ENCODE measurements at places on chromosomes 1 and 21. TPM values are rescaled to one million over a fixed set of nuclear protein-coding genes. Genes with fewer than 3 reads are reported as not detected.

DNA sequence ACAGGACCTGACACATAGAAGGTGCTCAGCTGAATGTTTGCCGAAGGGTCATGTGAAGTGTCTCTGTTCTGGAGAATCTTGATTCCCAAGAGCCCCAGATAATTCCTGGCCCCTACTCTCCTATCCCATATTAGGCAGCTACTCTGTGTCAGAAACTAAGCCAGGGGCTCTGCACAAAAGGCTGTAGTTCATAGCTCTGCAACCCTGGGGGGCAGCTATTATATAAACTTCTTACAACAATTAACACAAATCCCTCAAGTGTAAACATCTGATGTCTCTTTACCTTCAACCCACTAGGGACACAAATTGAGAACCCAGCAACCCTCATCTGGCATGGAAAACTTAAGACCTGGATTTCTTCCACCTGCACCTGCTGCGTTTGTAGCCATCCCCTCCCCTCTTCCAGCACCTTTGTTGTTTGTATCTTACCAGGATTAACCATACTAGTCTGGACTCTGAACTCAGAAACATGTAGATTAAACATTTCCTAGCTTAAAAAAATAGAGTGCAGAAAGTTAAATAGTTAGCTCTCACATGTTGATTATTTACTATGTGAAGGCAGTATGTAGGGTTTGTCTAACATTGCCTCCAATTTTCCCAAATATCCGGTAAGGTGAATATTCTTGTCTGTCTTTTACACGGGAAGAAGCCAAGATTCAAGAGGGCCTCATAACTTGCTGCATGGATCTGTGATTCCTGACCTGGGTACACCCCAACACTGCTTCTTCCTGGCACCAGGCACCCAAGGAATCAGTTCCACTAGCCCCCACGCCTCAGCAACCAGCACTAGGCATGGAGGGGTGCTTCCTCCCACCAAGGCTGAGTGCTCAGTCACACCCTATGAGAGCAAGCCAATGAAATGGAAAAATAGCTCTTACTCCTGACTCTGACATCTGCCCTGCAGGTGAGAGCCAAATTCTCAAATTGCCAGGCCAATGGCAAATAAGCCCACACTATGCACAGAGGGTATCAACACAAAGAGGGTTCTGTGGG lies 220.7 kb upstream of the HOOK1 start:
- H3K4me3 ChIP-seq, result no peak overlapping the region
- no peaks in the 10 kb centered on the region for H3K4me1 ChIP-seq
- H3K27ac ChIP-seq, result no peak overlapping the region

DNA sequence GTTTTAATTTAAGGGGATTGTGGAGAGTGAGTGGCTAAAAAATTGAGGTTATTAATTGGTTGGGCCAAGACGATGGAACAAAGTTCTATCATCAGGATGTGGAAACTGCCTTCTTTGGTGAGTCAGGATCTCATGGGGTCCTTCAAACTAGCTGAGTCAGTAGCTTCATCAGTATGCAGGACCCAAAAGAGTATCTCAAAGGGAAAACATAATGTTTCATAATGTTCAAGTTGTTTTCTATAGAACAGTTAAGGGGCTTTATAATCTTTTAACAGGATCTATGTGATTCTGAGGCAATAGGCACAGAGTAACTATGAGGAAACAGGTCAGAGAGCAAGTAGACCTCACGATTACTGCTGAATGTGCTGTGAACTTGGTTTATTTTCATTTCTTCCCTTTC lies 3.2 kb upstream of the OLFML2B start:
- H3K36me3 ChIP-seq, result no peaks in the 10 kb centered on the region
- H3K27ac ChIP-seq, result no peak overlapping the region
- no peak for DNase-seq
- peaks cover 28% of the 10 kb centered on the region for H3K27me3 ChIP-seq

- no peaks in the 10 kb centered on the region for H3K36me3 ChIP-seq
- H3K4me1 ChIP-seq, result no peaks in the 10 kb centered on the region
- no peak for DNase-seq
- no peak overlapping the region for H3K27ac ChIP-seq
- no peak overlapping the region for H3K4me3 ChIP-seq
- H3K27me3 ChIP-seq, result no peaks in the 10 kb centered on the region
Measured at GRCh38 chr1:14773396-14774025, 175.0 kb downstream of the KAZN start.

DNA sequence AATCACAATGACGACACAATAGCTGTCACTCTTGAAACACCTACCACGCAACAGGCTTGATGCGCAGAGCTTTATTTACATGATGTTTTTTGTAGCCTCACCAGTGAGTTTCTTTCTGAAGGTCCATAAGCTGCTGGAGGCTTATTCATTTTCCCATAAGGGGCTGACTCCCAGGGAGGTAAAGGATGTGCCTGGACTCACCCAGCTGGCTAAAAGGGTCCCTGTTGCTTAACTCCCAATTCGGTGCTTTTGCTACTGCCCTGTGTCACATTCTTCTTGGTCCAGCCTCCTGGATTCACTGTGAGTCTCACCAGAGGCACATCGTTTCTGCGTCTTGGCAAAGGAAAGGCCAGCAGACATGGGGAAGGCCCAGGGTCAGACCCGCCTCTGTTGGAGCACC lies 44.6 kb upstream of the OLIG2 start:
- H3K27ac ChIP-seq, result no peak overlapping the region
- H3K4me1 ChIP-seq, result no peaks in the 10 kb centered on the region
- H3K36me3 ChIP-seq, result no peaks in the 10 kb centered on the region

- peaks cover 10% of the 10 kb centered on the region for H3K4me1 ChIP-seq
- no peak for DNase-seq
- H3K27me3 ChIP-seq, result no peaks in the 10 kb centered on the region
- H3K27ac ChIP-seq, result no peak overlapping the region
- H3K36me3 ChIP-seq, result peaks cover 13% of the 10 kb centered on the region
- no peak overlapping the region for H3K4me3 ChIP-seq
Measured at GRCh38 chr1:13723810-13724209, 23.8 kb downstream of the PRDM2 start.

DNA sequence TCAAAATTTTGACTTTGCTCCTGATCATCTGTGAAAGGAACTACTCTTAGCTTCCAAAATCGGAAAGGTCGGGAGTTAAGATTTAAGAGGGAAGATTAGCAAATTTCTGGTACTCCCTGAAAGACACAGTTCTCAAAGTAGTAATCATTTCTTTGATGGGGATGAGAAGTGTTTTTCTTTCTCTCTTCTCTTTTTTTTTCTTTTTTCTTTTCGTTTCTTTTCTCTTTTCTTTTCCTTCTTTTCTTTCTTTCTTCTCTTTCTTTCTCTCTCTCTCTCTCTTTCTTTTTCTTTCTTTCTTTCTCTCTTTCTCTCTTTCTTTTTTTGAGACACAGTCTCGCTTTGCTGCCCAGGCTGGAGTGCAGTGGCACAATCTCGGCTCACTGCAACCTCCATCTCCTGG lies 5.1 kb upstream of the RAB29 start:
- H3K27ac ChIP-seq, result no peak overlapping the region
- DNase-seq, result no peak
- no peaks in the 10 kb centered on the region for H3K36me3 ChIP-seq
- peaks cover 15% of the 10 kb centered on the region for H3K4me1 ChIP-seq
- H3K4me3 ChIP-seq, result no peak overlapping the region

GRCh38 chr1:145714524-145715111 lies 4.7 kb upstream of the CD160 start:
- H3K27me3 ChIP-seq, result no peaks in the 10 kb centered on the region
- no peaks in the 10 kb centered on the region for H3K4me1 ChIP-seq
- no peak overlapping the region for H3K4me3 ChIP-seq
- no peak overlapping the region for H3K27ac ChIP-seq

DNA sequence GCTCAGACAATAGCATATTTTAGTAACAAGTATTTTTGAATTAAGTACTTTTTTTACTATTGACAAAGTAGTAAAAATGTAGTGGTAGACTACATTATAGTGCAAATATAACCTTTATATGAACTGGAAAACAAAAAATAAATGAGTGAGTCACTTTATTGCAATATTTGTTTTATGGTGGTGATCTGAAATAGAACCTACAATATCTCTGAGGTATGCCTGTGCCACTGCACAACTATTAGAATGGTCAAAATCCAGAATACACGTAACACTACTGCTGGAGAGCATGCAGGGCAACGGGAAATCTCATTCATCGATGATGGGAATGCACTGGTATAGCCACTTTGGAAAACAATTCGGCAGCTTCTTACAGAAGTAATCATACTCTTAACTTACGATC lies 349.0 kb upstream of the NCAM2 start:
- no peak for DNase-seq
- no peaks in the 10 kb centered on the region for H3K27me3 ChIP-seq
- no peaks in the 10 kb centered on the region for H3K4me1 ChIP-seq
- no peak overlapping the region for H3K4me3 ChIP-seq
- H3K36me3 ChIP-seq, result no peaks in the 10 kb centered on the region

- no peaks in the 10 kb centered on the region for H3K27me3 ChIP-seq
- no peaks in the 10 kb centered on the region for H3K36me3 ChIP-seq
- no peak for DNase-seq
- H3K4me1 ChIP-seq, result no peaks in the 10 kb centered on the region
Measured at GRCh38 chr1:210477328-210477924, 148.7 kb downstream of the HHAT start.

DNA sequence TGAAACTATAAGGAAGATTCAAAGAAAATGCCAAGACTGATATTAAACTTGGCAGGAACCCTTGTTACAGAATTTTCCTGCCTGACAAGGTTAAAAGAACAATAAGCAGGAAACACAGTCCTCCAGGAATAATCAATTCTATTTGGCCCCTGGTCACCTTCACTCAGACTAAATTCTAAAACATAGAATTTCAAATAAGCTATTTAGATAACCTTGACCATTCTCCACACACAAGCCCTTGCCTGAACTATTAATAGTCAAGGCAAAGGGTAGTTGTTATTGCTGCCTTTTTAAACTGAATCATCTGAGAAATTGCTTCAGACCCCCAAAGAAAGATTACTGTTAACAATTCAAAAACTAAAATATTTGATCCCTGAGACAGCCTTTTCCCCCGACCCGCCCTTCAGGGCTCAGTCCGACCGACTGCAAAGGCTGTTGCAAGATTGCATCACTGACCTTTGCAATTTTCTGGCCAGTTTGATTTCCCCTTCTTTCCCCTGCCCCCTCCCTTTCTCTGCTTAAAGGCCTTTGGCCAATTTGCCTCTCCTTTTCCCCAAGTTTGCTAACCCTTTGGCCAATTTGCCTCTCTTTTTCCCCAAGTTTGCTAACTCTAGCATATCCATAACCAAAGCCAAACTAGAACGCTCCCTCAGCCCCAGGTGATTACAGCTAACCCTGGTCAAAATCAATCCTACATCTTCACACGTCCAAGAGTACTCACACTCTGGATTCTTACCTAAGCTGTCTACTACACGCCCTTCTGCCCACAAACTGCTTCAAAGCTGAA lies 1.4 kb upstream of the G0S2 start:
- DNase-seq, result no peak
- H3K36me3 ChIP-seq, result no peaks in the 10 kb centered on the region
- H3K4me3 ChIP-seq, result no peak overlapping the region
- no peak overlapping the region for H3K27ac ChIP-seq

- H3K4me3 ChIP-seq, result no peak overlapping the region
- H3K4me1 ChIP-seq, result peaks cover under 1% of the 10 kb centered on the region
- no peak overlapping the region for H3K27ac ChIP-seq
Measured at GRCh38 chr1:202791077-202791747, 17.0 kb downstream of the KDM5B start.

- DNase-seq, result peak; percentile 77
- no peaks in the 10 kb centered on the region for H3K27me3 ChIP-seq
- no peaks in the 10 kb centered on the region for H3K36me3 ChIP-seq
- H3K4me1 ChIP-seq, result no peaks in the 10 kb centered on the region
- H3K4me3 ChIP-seq, result no peak overlapping the region
- H3K27ac ChIP-seq, result no peak overlapping the region
Measured at GRCh38 chr1:241611063-241611462, 29.1 kb downstream of the CHML start.

GRCh38 chr1:236869911-236870310 lies 74.8 kb downstream of the MTR start:
- no peaks in the 10 kb centered on the region for H3K4me1 ChIP-seq
- no peaks in the 10 kb centered on the region for H3K27me3 ChIP-seq
- H3K36me3 ChIP-seq, result peaks cover 30% of the 10 kb centered on the region
- no peak overlapping the region for H3K4me3 ChIP-seq
- DNase-seq, result no peak

DNA sequence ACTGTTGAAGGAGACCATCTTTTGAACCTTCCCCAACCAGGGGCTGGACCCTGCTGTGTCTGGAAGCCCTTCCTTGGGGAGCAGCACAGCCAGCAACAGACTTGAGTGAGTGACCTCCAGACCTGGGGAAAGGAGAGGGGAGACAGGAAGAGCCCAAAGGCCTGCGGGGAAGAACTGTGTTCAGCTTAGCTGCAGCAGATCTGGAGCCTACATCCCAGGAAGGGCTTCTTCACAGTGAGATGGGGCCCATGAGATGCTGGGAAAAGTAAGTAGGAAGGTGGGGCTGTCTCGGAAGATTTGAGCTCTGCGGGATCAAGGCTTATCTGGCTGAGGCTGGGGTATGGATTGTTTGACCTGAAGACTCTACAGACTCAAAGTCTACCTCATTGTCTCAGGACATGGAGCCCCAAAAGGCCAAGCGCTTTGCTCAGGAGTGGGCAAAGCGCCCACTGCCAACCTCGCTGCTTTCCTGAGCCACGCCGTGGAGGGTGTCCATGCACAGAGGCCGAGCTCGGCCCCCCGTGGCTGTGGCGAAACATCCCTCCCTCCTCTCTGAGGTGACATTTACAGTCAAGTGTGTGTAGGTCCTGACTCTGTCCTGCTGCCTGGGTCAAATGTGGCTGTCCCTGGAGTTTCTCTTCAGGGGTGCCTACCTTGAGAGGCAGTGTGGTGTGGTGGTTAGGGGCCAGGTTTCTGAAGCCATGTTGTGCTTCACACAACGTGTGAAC lies 24.5 kb downstream of the SPOCD1 start:
- H3K27me3 ChIP-seq, result peaks cover 4% of the 10 kb centered on the region
- H3K4me3 ChIP-seq, result no peak overlapping the region
- no peak for DNase-seq

OPRD1 gene
- total RNA-seq, result not detected

AMIGO1 gene
- 6.6 TPM for total RNA-seq

LCE2A gene
- not detected for total RNA-seq

CR2 gene
- total RNA-seq, result 0.22 TPM

HIVEP3 gene
- 17.2 TPM for total RNA-seq

PAPPA2 gene
- 0.12 TPM for total RNA-seq

AMY2A gene
- not detected for total RNA-seq

CFAP410 gene
- 49.1 TPM for total RNA-seq

OPTC gene
- total RNA-seq, result not detected

LHX8 gene
- total RNA-seq, result not detected

ATP6V1G3 gene
- total RNA-seq, result not detected

MXRA8 gene
- total RNA-seq, result 0.17 TPM

CD164L2 gene
- not detected for total RNA-seq

CFAP126 gene
- total RNA-seq, result not detected

ABCA4 gene
- total RNA-seq, result not detected

FMO3 gene
- not detected for total RNA-seq

GUCA2A gene
- total RNA-seq, result not detected

RAVER2 gene
- total RNA-seq, result 0.67 TPM

Measured in CD4-positive, CD25-positive, alpha-beta regulatory T cell (primary cell).